ENCODE measurements at places on chromosomes 2 and 18.

DNA sequence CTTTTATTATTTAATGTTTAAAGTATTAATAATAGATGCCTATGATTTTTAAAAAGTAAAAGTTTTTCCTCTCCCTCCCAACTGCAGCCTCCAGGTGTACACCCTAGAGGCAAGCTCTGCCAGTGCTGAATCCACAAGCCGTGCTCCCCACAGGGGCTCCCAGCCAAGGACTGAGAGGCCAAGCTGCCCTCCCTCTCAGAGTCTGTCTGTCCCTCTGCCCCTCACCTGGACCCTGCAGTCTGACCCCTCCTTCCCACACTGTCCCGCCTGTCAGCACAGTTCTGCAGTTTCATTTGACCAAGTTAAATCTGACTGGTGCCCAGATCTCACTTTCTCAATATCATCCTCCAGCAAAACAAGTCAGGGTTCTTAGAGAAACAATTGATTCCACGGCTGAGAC is 14.8 kb upstream of the PROC start:
- no peak for DNase-seq

DNA sequence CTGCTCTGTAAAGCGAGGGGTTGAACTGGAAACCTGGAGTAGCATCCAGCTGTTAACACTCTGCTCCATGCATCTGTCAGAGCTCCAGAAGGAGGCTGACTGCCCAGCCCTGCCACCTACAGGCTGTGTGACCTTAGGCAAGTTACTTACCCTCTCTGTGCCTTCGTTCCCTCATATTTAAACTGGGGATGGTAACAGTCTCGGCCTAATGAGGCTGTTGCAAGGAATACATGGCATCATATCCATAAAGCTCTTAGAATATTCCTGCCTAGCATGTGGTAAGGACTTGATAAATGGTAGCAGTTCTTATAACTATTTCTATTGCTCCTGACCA is 80.6 kb downstream of the LRRFIP1 start:
- DNase-seq: no peak

DNA sequence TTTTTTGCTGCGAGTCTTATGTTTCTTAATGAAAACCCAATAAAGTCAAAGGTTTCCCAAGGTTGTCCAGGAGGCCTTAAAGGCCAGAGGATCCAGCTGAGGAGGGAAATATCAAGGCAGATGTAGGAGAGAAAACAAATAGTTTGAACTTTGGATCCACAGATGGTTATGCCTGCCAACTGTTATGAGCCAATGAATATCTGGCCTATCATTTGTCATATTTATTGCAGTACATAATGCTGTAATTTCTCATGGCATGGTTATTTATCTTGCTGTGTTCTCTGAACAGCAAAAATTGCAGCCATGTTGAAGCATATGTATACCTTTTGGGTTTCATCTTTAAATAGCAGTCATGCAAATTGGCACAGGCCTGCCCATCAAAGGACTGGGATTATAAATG is 38.2 kb upstream of the CAVIN2 start:
- DNase-seq: no peak

GRCh38 chr2:129056959-129057317 is 738.3 kb upstream of the HS6ST1 start:
- no peak for DNase-seq

Measured in stimulated activated CD8-positive, alpha-beta memory T cell treated with anti-CD3 and anti-CD28 coated beads, Interleukin-12 subunit alpha, Interleukin-12 subunit beta, amount 100 ng/mL, for 1 hour (primary cell).